ENCODE measurements at places on chromosomes 1 and 21.

- DNase-seq, result peak; percentile 44
Measured at GRCh38 chr1:94599095-94599813, 57.7 kb upstream of the F3 start.

DNA sequence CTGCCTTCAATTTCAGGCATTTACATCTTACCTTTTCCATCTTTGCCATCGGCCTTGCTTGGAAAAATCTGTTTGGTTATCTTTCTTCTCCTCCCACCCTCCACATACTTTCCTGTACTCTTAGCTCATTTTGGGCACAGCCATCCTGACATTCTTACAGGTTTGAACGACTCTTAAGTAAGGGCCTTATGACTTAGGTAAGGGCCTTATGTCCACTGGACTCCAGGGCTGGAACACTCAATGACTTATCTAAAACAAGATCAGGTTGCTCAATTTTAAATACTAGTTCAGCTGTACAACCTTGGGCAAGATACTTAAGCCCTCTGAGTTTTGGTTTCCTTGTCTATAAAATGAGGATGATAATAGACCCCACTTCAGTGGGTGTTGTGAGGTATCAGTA is 40.9 kb downstream of the C1orf21 start:
- DNase-seq, result no peak

DNA sequence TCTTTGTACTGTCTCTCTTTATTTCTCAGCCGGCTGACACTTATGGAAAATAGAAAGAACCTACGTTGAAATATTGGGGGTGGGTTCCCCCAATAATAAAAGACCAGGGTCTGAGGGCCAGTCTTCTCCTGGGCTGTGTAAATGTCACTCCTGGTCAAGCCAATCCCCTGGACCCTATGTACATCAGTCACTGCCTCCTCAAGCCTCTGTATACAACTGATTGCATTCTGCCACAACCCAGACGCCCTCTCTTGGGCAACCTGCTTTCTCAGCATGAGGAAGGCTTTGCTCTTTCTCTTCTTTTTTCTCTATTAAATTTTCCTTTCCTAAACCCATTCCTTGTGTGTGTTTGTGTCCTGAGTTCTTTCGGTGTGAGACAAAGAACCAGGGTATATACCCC is 84.1 kb upstream of the SERBP1 start:
- DNase-seq, result no peak

- no peak for DNase-seq
Measured at GRCh38 chr1:7509598-7509997, 261.5 kb upstream of the VAMP3 start.

GRCh38 chr1:205442051-205442725 is 13.7 kb downstream of the BLACAT1 start:
- DNase-seq, result no peak

DNA sequence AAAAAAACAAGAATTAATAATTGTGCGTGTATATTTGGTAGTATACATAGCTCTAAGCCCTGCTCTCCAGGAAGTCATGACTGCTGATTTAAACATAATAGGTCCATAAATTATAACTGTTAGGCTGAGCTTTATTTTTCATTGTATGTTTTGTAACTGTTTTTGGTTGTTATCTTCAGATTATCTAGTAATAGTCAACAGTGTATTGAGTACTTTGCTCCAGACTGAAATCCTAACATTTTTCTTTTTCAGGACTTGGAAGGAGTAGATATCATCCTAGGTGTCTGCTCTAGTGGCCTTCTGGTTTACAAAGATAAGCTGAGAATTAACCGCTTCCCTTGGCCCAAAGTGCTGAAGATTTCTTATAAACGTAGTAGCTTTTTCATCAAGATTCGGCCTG is 90.9 kb downstream of the TMEM200B start:
- DNase-seq, result no peak

GRCh38 chr1:95226781-95227660 is 7.0 kb upstream of the RWDD3 start:
- DNase-seq, result no peak

GRCh38 chr1:36482724-36483388 is at the start of gene CSF3R:
Gene CSF3R (minus strand): TSS chr1:36482913. CDS start chr1:36479496, 3,417 bp downstream.
- no peak for DNase-seq

GRCh38 chr1:209556162-209556690 is 27.3 kb upstream of the CAMK1G start:
- no peak for DNase-seq

DNA sequence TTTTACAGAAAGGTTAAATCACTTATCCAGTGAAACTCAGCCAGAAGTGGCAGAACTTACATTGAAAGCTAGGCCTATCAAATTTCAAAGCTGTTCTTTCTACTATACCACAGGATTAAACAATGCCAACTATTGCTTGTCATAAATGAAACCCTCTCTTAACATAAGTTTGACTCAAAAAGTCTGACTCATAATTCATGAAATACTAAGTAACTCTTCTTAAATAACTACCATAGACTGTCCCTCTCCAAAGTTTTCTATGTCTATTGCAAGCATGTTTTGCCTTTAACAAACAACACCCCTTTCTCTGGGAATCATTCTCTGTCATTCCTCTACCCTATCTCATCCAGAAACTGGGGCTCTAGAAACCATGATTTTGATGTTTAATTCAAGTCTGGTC is 109.5 kb upstream of the UBE2U start:
- DNase-seq, result peak; percentile 65

DNA sequence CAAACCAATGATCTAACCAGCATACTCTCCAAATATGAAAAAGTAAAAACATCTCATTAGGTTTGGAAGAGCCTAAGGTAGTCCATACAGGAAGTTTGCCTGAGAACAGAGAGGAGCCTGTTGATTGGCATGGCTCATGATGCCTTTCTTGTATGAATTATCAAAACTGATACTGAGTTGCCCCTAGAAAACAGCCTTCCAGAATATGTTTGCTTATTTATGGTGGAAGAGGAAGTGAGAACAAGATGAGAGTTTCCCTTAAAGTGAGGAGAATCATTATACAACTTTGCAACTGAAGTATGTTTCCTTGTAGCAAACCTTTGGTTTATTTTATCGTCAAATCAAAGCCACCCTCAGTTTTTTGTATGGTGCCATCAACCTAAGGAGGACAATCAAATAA is 23.8 kb upstream of the KIAA1614 start:
- no peak for DNase-seq

GRCh38 chr1:26833432-26834405 is 7.2 kb downstream of the ZDHHC18 start:
- no peak for DNase-seq

DNA sequence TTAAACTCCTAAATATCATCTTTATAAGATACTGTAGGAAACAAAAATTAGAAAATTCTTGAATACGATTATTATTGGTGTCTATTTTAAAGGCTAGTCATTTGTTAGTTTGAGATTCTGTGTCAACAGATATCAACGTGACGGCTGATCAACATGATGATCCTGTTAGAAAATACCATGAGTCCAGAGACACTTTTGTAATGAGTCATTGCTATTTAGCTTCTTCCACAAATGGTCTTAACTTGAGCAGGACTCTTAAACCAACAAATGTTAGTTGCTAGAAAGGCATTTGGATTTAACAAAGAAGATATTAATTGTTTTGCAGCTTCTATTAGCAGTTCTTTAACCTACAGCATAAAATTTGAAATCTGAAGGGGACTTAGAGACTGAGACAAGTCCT is 131.2 kb downstream of the TGFB2 start:
- DNase-seq, result peak; percentile 60

DNA sequence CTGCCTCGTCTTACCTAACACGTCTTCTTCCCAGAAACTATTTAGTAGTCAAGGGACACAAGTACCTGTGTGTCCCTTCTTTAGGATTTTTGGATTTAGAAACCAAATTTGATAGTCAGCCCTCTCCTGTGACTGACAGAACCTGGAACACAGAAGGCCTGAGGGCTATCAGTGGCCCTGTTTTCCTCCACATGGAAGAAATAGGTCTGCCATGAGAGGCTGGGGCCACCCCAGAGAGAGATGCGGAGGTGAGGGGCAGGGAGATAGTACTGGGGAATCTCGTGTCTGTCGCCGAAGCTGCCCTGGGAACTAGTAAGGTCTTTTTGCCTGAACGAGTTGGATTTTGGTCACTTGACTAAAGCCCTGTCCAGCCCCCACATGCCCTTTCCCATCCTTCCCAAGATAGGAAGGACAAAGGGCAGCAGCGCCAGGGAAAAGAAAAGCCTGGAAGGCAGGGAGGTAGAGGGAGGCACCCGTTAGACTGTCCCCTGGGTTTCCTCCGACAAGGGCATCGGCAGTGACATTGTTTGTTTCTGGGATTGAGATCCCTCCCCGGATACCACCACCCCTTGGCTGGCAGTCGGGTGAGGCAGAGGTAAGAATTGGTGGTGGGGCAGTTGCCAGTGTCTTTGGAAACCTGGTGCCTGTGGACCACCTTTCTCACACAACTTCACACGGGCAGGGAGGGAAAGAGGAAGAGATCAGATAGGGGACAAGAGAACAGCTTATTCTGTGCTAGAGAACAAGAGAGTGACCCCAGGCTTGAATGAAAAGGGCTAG is 19.8 kb downstream of the SMIM12 start:
- no peak for DNase-seq

DNA sequence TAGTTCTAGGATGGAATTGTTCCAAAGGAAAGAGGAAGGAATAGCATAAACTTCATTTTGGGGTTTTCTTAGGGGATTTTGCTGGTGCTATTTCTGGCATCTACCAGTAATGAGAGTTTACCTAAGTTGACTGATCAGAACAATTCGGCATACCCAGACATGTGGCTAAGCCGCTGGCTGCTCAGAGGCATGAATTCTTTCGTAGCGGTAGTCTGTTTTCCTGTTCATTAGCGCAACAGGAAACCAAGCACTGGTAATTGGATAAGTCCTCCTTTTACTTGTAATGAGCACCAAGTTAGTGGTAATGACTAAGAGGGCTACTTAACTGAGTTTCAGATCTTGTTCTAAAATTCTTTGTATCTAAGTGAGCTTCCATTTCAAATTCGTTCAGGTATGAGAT is 38.6 kb downstream of the C21orf91 start:
- DNase-seq, result no peak

All from fibroblast of the aortic adventitia (primary cell).